ENCODE measurements at places on chromosomes 11 and 22.

DNA sequence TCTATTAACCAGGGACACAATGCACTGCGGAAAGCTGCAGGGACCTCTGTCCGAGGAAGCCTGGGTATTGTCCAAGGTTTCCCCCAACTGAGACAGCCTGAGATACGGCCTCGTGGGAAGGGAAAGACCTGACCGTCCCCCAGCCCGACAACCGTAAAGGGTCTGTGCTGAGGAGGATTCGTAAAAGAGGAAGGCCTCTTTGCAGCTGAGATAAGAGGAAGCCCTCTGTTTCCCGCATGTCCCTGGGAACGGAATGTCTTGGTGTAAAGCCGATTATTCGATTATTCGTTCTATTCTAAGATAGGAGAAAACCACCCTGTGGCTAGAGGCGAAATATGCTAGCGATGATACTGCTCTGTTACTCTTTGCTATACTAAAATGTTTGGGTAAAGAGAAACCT lies 5.2 kb downstream of the BET1L start:
- no peak for DNase-seq

DNA sequence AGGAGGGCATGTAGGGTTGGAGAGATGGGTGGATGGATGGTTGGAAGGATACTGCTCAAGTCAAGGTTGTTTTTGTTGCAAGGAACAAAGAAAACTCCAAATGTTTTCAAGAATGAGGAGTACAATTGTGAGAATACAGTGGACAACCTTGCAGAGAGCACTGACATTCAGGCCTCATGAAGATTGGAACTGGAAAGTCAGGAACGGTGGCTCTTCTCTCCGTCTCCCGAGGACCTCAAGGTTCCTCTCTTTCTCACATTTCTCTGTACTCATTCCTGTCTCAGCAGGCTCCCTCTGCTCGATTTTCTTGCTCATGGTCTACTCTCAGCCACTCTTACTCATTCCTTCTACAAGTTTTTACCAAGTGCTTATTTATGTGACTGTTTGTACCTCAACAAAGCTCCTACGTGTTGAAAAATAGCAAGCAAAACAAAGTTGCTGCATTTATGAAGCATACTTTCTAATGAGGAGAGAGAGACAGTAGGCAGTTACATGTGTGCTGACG lies 97.6 kb downstream of the SWAP70 start:
- no peak for DNase-seq

DNA sequence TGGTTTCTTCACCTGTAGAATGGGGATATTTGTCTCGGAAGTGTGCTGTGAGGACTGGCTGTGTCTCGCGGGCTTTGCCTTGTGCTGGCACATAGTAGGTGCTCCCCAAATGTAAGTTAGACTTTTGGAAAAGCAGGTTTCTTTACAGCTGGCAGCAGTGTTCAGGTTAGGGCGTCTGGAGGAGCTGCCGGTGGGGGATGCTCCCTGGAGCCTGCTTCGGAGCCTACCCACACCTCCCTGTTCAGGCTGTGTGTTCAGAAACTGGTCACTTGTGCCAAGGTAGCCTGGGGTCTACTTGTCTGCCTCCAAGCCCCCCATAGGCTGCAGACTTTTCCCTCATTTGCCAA lies 60.0 kb downstream of the OTOG start:
- DNase-seq, result no peak

DNA sequence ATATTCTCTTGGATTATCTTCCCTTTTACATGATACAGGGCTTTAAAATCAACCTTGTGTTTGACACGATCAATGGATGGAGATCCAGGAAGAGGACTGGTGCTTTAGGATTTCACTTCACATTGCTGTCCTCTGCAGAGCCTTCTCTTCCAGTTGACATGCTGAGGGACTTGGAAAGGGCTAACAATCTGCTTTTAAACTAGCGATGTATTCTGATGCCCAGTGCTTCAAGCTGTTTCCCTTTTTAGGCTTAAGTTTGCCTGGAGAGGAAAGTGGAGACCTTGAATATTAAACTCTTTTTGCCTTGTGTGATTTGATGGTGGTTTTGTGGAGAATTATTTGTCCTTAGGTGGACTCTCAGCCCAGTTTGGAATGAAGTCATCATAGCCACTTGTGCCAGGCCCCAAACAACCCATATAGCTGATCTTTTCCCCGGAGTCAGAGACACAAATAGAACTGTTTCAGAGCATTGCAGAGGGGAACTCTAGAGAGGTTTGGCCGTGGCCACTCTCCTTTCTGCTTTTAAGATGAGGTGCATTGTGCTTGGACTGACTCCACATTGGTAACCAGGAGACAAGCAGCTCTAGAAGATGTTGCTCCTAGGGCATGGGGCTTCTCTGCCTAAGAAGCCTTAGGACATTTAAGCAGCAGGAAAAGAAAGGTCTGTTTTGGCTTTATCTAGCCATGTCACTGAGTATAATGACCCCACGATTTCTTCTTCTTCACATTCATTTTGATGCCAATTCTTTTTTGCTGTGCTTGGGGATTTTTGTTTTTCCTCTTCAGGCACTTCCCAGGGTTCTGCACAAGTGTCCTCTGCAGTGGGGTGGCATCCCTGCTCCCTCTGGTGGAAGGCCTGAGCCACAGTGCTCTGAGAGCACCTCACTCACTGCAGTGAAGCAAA lies 152.8 kb downstream of the NCAM1 start:
- no peak for DNase-seq

GRCh38 chr22:50306753-50307749 lies at the start of gene PLXNB2:
Gene PLXNB2, minus strand, starts transcription at chr22:50307646. Its CDS starts 17,062 bp downstream, at chr22:50290584.
- no peak for DNase-seq

GRCh38 chr22:38432264-38432663 lies 22.7 kb downstream of the KCNJ4 start:
- no peak for DNase-seq

- no peak for DNase-seq
Measured at GRCh38 chr11:7423946-7424345, 61.4 kb upstream of the OLFML1 start.
